ENCODE measurements at places on chromosomes 1 and 21.

GRCh38 chr1:1982379-1983232 is 21.0 kb downstream of the CFAP74 start:
- no peak overlapping the region for H3K27ac ChIP-seq
- no peaks in the 10 kb centered on the region for H3K27me3 ChIP-seq
- H3K4me3 ChIP-seq: no peak overlapping the region
- H3K36me3 ChIP-seq: no peaks in the 10 kb centered on the region
- no peak for DNase-seq

DNA sequence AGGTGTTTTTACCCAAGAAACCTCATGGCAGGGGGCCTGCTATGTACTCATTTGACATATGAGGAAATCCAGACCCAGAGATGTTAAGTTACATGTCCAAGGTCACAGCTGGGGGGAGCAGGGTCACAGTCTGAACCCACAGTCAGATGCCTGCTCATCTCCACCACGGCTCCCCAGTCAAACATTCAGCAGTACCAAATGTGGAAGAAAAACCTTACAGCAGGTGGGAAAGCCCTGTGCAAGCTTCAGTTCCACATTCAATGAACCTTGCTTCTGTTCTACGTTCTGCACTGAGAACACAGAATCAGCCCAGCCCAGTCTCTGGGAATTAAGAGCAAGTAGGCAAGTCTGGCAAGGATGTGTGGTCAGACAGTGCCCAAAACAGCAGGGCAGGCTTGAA is 35.2 kb downstream of the LRP8 start:
- no peaks in the 10 kb centered on the region for H3K27me3 ChIP-seq
- peak overlapping the region; percentile 86 for H3K27ac ChIP-seq
- peak overlapping the region; percentile 44 for H3K4me3 ChIP-seq
- H3K4me1 ChIP-seq: peaks cover 34% of the 10 kb centered on the region
- H3K36me3 ChIP-seq: peaks cover 6% of the 10 kb centered on the region

DNA sequence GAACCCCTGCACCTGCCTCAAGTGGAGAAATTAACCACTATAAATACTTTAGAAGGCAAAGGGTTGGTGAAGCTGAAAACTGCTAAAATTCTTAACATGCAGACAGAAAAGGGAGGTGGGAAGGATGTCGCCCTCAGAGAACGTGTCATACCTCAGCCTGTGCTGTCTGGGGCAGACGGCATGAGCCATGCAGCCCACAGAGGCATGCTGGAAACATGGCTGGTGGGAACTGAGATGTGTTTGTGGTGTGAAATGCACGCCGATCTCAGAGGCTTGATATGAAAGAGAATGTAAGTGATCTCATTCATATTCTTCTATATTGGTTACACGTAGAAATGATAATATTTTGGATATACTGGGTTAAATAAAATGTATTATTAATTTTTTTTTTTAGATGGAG is 16.3 kb downstream of the AGPAT3 start:
- no peak overlapping the region for H3K4me3 ChIP-seq
- H3K27ac ChIP-seq: peak overlapping the region; percentile 3
- no peaks in the 10 kb centered on the region for H3K27me3 ChIP-seq
- DNase-seq: peak; percentile 33
- peaks cover 8% of the 10 kb centered on the region for H3K36me3 ChIP-seq

DNA sequence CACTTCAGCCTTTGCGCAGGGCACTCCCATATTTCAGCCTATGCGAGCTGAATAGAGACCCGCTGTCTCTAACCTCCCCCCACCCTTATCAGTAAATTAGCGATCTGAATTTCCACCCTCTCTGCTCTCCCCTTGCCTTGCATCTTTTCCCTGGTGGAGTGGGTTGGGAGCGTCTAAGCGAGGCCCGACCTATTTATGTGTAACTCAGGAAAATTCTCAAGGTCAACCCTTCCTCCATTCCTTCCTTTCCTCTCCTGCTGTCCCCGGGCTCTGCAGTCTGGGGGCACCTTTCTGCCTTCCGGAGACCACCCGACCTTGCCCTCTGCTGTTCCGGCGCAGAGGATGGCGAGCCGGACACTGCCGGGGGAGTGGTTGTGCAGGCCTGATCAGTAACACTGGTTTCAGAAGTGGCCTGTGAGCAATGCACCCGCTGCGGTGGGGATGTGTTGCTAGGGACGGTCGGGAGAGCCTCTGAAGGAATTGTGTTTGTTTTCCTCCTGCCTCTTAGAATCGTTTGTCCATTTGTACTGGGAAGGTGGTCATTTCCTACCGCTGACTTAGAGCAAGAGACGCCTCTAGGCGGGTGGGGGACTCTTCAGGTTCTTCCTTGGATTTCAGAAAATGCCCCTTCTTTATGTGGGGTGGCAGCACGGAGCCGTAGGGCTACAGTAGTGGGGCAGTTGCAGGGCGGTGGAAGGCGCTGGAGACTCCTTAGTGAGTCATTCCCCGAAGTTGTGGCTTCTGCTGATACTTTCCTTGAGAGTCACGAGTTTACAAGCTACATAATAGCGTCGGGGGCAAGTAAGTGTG is 513 bp downstream of the MGST3 start:
- no peak overlapping the region for H3K27ac ChIP-seq
- peaks cover 5% of the 10 kb centered on the region for H3K36me3 ChIP-seq
- no peak overlapping the region for H3K4me3 ChIP-seq
- H3K4me1 ChIP-seq: peaks cover 16% of the 10 kb centered on the region
- H3K27me3 ChIP-seq: no peaks in the 10 kb centered on the region
- no peak for DNase-seq

DNA sequence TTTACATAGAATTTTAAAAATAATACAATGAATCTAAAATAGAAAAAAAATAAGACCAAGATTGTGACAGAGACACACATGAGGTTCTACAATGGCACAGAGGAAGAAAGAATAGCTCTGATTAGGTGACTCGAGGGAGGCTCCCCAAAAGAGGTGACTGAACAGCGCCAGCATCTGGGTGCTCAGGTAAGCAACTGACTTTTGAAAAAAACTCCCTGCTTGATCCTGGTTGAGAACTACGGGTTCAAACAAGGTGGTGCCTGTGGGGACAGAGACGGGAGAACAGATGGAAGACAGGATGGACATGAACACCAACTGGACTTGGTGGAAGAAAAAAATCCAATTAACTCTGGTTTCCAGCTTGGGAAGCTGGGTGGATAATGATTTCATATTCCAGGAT is 22.5 kb downstream of the BATF3 start:
- no peak overlapping the region for H3K4me3 ChIP-seq
- H3K36me3 ChIP-seq: peaks cover 1% of the 10 kb centered on the region
- peaks cover 16% of the 10 kb centered on the region for H3K4me1 ChIP-seq
- DNase-seq: no peak
- no peaks in the 10 kb centered on the region for H3K27me3 ChIP-seq
- H3K27ac ChIP-seq: no peak overlapping the region

DNA sequence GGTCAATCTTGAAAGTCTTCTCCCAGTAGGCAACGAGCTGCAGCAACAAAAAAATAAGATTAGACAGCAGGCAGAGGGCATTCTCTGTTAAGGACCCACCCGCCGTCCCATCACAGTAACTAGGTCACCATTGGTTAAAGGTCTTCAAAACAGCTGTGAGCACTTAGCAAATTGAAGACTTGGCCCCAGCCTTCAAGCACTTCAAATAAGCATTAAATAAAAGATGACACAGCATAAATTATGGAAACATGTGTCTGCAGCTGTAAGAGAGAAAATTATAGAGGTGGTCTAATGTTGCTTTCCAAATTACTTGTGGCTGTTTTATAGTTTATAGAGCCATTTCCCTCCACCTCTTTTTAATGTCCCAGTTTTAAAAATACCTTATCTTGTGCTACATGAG is 61.2 kb downstream of the VANGL1 start:
- H3K4me1 ChIP-seq: no peaks in the 10 kb centered on the region
- H3K27ac ChIP-seq: no peak overlapping the region
- no peaks in the 10 kb centered on the region for H3K36me3 ChIP-seq
- H3K27me3 ChIP-seq: peaks cover 9% of the 10 kb centered on the region
- no peak for DNase-seq

DNA sequence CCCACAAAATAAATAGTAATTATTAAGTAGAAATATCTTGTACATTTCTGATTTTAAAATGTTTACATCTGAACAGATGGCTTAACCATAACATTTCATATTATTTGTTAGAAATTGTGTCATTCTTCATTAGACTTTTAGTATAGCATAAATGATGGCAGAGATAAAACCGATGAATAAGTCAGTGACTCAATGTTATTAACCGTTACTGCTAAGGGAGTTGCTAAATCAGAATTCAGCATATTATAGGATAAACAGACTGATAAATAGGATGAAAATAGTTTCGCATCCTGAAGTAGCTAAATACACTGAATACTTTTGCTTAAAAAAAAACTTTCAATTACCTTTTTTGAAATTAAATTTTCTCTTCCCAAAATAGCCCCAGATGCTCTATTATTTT is 610.6 kb upstream of the ZP4 start:
- no peak overlapping the region for H3K27ac ChIP-seq
- H3K36me3 ChIP-seq: no peaks in the 10 kb centered on the region
- DNase-seq: no peak
- no peaks in the 10 kb centered on the region for H3K27me3 ChIP-seq

GRCh38 chr1:37561133-37562132 is 4.7 kb downstream of the DNALI1 start:
- peaks cover 8% of the 10 kb centered on the region for H3K36me3 ChIP-seq
- H3K27me3 ChIP-seq: no peaks in the 10 kb centered on the region
- no peaks in the 10 kb centered on the region for H3K4me1 ChIP-seq

DNA sequence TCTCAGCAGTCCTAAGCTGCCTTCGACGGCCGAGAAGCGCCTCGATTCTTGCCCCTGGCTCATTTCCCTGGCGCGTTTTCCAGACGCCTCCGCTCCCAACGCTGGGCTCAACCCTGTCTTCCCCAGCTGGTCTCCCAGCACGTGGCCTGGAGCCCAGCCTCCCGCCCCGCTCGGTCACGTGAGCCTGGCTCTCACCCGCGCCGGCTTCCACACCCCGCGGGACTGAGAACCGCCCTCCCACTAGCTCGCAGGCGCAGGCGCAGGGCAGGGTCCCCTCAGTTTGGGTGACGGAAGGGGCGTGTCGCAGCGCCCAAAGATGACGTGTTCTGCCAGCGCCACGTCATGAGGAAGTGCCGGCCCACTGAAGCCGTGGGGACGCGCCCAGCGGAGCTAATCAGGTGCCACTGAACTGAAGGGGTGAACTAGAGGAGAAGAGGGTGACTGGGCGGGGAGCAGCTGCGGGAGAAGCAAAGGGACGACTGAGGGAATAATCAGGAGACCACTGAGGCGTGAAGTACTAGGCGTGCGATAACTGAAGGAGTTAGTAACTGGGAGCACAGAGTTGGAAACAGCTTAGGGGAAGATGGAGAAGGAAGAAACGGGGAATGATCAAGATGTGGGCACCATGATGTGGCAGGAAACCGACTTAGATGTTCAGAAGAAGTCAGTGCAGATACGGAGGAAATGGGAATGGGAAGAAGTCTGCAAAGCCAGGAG is at the start of gene DHDDS:
TSS of gene DHDDS (plus strand) at position 343 of the 717 bp plus-strand sequence. CDS start 625 bp downstream, outside the sequence.
- peak within 1 kb of the TSS; percentile 96 for H3K27ac ChIP-seq
- peaks cover 12% of the 10 kb centered on the region for H3K36me3 ChIP-seq
- H3K4me1 ChIP-seq: peaks cover 19% of the 10 kb centered on the region
- DNase-seq: peak; percentile 94

DNA sequence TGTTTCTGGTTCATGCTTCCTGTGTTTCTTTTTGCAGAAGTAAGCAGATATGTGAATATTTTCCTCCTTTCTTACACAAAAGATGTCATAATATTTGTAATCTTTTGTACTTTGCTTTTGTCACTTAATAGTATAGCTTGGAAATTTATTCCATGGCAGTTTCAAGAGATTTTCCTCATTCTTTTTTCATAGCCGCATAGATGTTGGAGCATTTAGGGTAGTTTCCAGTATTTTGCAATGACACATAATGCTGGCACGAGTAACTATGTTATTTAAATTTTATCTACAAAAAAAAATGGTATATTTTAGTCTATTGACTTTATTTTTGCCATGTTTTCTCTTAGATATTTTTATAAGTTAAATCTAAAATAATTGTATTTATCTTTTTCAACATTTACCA is 40.7 kb downstream of the AGO3 start:
- H3K4me1 ChIP-seq: peaks cover 22% of the 10 kb centered on the region
- H3K36me3 ChIP-seq: peaks cover 33% of the 10 kb centered on the region
- H3K4me3 ChIP-seq: no peak overlapping the region
- no peak for DNase-seq
- no peaks in the 10 kb centered on the region for H3K27me3 ChIP-seq

GRCh38 chr1:224061436-224061835 is 52.5 kb upstream of the FBXO28 start:
- H3K36me3 ChIP-seq: no peaks in the 10 kb centered on the region
- H3K27me3 ChIP-seq: peaks cover 15% of the 10 kb centered on the region
- no peaks in the 10 kb centered on the region for H3K4me1 ChIP-seq
- no peak overlapping the region for H3K27ac ChIP-seq
- no peak for DNase-seq

DNA sequence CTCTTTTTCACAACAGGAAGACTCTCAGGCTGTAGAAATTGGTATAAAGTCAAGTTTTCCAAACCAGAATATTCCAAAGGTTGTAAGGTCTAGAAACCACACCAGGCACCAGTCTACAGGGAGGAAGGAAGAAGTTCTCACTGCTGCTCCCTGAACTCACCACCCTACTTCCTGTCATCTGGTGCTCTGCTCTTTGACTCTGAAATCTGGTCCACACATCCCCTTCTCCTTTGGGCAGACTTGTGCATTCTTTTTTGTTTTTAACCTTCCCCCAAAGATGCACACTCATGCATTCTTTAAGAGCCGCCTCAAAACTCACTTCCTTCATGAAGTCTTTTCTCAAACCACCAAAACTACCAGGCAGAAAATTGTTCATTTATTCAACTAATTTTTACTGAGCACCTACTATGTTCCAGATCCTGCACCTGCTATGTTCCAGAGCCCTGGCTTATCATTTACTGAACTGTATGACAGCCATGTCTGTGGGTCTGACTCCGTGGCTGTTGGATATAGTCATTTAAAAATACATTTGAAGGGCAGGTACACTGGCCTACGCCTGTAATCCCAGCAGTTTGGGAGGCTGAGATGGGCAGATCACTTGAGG is 30.1 kb upstream of the EPS15 start:
- DNase-seq: no peak
- H3K27ac ChIP-seq: no peak overlapping the region
- no peaks in the 10 kb centered on the region for H3K27me3 ChIP-seq
- H3K4me1 ChIP-seq: peaks cover 11% of the 10 kb centered on the region
- no peak overlapping the region for H3K4me3 ChIP-seq
- no peaks in the 10 kb centered on the region for H3K36me3 ChIP-seq

DNA sequence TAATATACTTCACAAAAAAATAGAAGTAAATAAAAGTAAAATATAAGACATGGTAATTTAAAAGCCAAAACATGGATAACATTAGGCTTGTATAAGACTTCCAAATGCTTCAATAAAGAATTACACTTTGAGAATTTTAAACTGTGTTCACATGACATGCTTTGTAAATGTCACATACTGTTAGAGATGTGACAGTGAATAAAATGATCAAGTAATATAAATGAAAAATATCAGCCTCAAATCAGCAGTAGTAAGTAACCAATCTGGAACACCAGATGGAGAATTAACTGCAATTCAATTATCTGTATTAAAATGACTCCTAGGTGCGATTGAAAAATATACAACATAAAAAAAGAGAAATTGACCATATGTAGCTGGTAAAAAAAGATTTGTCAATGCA is 1260.8 kb downstream of the BRINP3 start:
- no peaks in the 10 kb centered on the region for H3K36me3 ChIP-seq
- no peak overlapping the region for H3K27ac ChIP-seq
- no peaks in the 10 kb centered on the region for H3K4me1 ChIP-seq

GRCh38 chr21:35510957-35511695 is 462.0 kb upstream of the RUNX1 start:
- no peaks in the 10 kb centered on the region for H3K36me3 ChIP-seq
- H3K27ac ChIP-seq: no peak overlapping the region
- peaks cover 87% of the 10 kb centered on the region for H3K27me3 ChIP-seq
- DNase-seq: no peak
